Occipital lobe (tissue), 3 donors: ENCODE measurements at places on chromosomes 12 and 14.

GRCh38 chr12:64752833-64753238, 6.4 kb downstream of the GNS start:
- DNase-seq = no peak

GRCh38 chr12:75657831-75658230, 146.4 kb upstream of the KRR1 start:
- DNase-seq = no peak

DNA sequence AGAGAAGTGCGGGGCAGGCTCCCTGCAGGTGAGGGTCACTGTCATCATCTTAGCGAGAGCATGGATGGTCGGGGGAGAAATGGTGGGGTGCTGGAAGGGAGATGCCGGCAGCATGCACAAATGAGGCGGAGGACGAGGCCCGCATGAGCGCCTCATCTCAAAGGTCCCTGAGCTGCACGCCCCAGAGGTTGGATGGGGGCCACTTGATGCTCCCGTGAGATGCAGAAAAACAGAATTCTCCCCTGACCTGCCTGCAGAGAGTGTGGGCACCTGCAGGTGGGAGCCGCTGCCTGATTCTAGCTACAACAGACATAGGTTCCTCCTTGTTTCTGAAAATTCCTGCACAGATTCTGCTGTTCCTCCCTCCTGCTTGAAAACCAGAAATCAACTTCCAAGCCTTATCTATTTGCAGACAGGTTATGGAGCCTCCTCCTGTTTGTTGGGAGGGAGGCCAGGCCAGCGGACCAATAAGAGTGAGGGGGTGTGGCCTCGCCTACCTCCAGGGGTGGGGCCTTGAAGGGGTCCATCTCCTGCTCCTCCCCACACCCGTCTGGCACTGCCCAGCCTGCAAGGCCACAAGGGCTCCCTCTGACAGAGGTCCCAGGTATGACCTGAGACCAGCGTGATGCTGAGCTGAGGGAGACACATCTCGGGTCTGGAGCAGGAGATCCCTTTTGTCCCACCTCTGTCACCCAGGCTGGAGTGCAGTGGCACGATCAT, 67.2 kb downstream of the KDM2B start:
- no peak for DNase-seq

- no peak for DNase-seq
Observed at GRCh38 chr14:20661197-20661596, 19.7 kb upstream of the OR6S1 start.
